ENCODE measurements at places on chromosomes 6 and 20.

GRCh38 chr6:45473121-45473993 is 95.6 kb upstream of the SUPT3H start:
- no peak for DNase-seq

DNA sequence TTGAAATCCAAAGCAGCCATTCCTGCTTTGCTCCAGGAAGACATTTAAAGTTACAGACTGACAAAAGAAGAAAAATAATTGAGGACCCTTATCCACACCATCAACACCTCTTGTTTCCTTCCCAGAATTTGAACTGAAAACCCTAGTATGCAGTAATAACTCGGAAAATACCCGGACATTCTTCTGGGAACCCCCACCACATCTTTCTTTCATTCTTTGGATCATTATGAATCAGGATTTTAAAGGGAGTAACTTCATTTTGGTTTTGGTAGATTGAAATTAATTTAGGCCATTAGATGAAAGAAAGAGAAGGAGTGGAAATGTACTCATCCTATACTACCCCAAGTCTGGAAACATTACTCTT is 213.8 kb upstream of the MARCKS start:
- DNase-seq = no peak

DNA sequence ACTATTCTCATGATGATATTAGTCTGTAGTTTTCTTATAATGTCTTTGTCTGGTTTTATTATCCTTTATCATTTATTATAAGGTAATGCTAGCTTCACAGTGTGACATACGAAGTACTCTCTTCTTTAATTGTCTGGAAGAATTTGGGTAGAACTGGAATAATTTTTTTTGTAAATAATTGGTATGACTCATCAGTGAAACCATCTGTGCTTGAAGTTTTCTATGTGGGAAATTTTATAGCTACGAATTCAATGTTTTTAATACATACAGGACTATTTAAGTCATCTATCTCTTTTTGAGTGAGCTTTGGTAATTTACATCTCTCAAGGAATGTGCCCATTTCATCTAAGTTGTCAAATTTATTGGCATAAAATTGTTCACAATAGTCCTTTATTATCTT is 86.3 kb downstream of the SOD2 start:
- no peak for DNase-seq

GRCh38 chr6:134314006-134314821 is 3.7 kb downstream of the SGK1 start:
- no peak for DNase-seq

DNA sequence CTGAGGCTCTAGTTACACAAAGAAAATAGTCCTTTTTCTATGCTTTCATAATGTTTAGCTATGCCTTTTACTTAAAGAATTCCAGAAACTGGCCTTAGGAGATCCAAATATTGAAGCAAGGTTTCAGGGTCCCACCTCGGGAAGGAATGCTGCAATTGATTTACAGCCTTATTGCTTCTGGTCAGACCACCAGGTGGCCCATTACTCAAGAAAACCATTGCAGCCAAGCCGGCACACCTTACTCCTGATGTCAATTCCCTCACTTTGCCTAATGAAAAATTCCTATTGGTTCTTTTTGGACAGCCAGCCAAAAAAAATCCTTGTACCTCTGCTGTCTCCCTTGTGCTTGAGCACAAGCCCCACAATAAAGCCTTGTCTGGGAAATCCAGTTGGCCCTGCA is 173.9 kb downstream of the LMBRD1 start:
- DNase-seq = no peak

- DNase-seq = no peak
Observed at GRCh38 chr6:4318321-4318720, 182.9 kb upstream of the ECI2 start.

DNA sequence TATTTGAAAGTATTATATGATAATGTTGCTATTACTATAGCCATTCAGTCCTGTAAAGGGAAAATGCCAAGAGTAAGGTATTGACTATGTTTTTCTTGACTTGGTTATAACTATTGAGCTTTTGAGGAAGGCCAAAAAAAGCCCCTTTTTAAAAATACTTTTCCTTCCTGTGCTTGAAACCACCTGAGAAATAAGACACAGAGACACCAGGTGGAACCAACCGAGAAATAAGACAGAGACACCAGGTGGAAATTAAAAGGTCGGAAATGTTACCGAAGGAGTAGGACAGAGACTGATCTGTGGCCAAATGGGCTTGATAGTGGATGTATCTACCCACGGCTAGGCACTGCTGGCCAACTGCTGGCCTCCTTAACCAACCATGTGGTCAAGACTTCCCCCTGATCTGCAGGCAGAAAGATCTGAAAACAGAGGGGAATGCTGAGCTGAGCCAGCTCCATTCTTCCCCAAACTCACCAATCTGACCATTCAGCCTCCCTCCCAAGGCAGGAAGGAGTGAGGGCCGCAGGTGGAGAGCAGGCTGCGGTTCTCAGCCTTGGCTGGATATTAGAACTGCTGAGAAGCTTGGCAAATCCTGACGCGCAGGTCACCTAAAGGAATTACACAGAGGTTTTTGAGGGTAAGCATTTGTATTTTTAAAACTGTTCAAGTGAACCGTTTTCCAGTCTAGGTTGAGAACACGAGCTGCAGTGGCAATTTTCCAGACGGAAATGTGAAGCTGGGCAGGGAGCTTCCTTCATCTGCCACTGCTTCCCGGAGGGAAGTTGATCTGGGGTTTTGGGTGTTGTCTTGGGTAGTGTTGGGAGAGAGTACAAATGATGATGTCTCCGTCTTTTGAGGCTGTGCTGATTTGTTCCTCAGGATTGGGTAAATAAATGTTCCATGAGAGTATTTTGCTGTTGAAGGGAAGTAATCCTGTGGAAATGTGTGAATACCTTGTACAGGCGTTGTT is 121.7 kb upstream of the EXOC2 start:
- no peak for DNase-seq

DNA sequence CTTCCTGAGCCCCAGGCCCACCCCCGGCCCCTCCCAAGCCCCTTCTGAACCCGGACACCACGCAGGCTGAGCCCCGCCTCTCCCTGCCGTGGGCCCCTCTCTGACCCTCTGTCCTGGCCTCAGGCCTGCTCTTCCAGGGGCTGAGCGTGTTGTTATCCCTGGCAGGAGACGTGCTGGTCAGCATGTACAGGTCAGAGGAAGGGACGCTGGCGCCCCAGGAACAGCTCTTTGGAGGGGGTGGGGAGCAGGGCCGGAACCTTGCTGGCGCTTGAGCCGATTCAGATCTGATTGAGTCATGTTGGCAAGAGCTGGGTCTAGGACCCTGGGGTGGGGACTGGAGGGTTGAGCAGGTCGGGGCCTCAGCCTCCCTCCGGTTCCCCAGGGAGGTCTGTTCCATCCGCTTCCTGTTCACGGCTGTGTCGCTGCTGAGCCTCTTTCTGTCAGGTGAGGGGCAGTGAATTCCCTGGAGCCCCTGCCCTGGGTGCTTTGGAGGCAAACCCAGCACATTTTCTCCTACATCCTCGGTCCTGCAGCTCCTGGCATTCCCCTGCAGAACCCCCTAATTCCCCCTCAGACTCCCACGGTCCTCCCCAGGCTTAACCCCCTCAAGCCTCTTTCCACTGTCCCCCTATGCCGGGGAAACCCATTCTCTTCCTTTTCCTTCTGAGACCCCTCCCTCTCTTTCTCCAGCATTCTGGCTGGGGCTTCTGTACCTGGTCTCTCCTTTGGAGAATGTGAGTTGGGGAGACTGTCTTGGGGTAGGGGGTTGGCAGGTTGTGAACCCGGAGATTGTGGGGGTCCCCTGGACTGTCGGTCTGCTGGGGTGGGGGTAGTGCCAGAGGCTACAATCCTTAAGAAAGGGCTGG is 2.0 kb downstream of the SPAG4 start:
- no peak for DNase-seq

DNA sequence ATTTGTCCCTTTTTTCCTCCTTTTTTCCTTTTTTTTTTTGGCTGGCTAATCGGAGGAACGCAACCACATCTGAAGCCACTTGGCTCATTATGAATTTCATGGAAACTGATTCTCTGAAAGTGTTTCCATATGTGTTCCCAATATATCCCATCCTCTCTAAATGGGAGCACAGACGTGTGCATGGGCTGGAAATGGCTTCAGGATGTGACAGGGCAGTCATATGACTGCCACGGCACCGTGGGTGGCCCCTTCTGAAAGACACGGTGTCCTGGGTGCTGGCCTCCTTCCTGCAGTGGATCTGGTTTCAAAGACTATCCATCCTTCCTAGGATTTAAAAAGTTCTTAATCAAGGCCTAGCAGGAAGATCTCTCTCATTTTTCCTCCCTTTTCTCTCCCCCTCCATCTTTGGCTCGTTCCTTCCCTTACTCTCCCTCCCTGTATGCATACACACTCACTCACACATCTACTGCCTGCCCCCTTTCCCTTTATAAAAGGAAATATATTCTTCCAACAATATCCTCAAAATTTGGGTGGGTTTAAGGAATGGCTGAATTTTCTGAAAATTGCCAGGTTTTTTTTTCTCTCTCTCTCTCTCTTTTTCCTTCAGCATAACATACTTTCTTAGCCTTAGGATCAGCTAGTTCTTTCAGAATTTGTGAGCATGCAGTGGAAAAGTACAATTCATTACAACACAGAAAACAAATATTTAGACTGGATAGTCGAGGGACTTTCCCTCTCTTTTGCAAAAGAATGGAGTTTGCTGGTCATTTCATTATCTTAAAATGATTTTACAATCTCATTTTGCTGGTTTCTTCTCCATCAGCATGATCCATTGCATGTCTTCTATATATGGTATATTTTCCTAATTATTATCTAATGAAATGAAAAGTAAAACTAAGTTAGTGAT is 161.2 kb upstream of the SUPT3H start:
- no peak for DNase-seq

GRCh38 chr6:6882592-6882991 is 225.2 kb upstream of the RREB1 start:
- DNase-seq = no peak

DNA sequence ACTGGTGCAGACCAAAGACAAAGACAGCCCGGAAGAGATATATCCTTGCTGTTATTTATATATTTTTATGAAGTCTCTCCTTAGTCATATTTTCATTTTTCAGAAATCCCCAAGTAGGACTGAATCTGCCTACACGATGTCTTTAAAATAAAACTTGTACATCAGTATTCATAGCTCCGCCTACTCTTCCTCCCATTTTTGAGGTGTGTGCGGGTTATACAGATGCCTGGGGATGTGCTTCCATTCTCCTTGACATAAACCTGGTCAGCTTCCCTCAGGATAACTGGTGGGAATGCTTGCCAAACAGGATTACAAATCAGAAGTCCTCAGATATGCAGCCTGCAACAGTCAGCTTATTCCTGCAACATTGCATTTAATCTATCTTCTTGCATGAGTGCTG is 264.2 kb downstream of the PHACTR1 start:
- no peak for DNase-seq

GRCh38 chr6:90412538-90413369 is 116.1 kb upstream of the BACH2 start:
- DNase-seq = no peak

DNA sequence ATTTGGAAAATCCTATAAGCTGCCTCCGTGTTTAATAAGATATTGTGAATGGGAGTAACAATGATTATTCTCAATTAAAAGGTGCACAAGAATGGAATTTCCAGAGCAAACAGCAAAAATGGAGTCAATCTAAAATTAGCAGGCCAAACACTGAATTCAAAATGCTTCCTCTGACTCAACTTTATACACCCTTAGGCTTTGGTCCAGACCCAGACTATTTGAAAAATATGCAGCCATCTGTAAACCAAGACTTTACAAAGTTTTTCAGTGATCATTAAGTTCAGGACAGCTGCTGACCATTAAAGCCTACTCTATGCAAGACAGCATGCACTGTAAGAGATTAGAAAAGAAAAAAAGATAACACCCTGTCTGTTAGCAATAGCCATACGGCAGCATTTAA is 39.4 kb upstream of the CCN6 start:
- no peak for DNase-seq

- no peak for DNase-seq
Observed at GRCh38 chr20:49078310-49078709, 32.2 kb downstream of the CSE1L start.

- DNase-seq = no peak
Observed at GRCh38 chr6:38270367-38270766, 369.4 kb downstream of the BTBD9 start.

Measured in amygdala (tissue), 56 donors.